ENCODE measurements at places on chromosomes 13 and 19. TPM values are rescaled to one million over a fixed set of nuclear protein-coding genes. Genes with fewer than 3 reads are reported as not detected.

The GJB2 gene
- 0.66 TPM for total RNA-seq

The EDDM13 gene
- total RNA-seq = not detected

The FPR2 gene
- total RNA-seq = 0.98 TPM

The NLRP4 gene
- total RNA-seq = not detected

The HSD11B1L gene
- total RNA-seq = 11.1 TPM

The ADGRE2 gene
- 9.8 TPM for total RNA-seq

The TFDP1 gene
- 31.8 TPM for total RNA-seq

The VSTM1 gene
- not detected for total RNA-seq

The ADAMTSL5 gene
- total RNA-seq = 1.3 TPM

The ADGRE3 gene
- total RNA-seq = 0.44 TPM

The ALG5 gene
- 37.0 TPM for total RNA-seq

The DKKL1 gene
- total RNA-seq = not detected

DNA sequence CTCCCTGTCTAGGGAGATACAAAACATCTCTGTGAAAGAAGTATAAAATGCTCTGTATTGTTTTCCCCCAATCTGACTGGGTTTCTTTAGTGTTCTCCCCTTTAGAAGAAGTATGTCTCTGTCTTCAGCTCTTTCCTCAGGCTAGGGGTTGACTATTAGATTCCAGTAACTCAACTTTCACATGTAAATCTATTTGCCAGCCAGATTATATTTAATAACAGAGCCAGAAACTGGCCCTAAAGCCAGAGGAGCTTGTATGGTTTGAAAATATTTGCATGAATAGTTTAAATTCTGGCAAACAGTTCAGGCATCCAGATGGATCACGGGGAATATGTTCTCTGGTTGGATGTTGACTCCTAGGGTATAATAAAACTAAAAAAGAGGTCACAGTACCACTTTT, 22.3 kb upstream of the CYSLTR2 start:
- DNase-seq = no peak

- DNase-seq = no peak
Observed at GRCh38 chr19:13834244-13835069, 39.2 kb downstream of the ZSWIM4 start.

DNA sequence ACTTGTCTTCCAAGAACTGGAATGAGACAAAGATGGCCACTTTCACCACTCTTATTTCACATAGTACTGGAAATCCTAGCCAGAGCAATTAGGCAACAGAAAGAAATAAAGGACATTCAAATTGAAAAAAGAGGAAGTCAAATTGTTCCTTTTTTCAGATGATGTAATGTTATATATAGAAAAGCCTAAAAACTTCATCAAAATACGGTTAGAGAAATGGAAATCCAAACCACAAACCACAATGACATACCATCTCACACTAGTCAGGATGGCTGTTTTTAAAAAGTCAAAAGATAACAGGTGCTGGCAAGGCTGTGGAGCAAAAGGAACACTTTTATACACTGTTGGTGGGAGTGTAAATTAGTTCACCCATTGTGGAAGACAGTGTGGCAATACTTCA, 113.3 kb upstream of the SPRY2 start:
- DNase-seq = no peak

GRCh38 chr13:33307843-33308242, 22.3 kb upstream of the STARD13 start:
- DNase-seq = no peak

DNA sequence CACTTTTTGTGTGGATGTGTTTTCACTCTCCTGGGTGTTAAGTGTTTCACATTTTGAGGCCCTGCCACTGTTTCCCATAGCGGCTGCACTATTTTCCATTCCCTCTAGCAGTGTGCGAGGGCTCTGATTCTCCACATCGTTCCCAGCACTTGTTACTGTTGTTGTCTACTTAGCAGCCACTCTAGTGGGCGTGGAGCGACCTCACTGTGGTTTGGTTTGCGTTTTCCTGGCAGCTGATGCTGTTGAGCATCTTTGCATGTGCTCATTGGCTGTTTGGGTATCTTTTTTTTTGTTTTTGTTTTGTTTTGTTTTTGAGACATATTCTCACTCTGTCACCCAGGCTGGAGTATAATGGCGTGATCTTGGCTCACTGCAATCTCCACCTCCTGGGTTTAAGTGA, 14.4 kb downstream of the NAXD start:
- DNase-seq = no peak

GRCh38 chr19:47697863-47698609, 15.2 kb upstream of the EHD2 start:
- peak; percentile 60 for DNase-seq

GRCh38 chr13:65499256-65499655, 1730.9 kb downstream of the PCDH9 start:
- DNase-seq = no peak

DNA sequence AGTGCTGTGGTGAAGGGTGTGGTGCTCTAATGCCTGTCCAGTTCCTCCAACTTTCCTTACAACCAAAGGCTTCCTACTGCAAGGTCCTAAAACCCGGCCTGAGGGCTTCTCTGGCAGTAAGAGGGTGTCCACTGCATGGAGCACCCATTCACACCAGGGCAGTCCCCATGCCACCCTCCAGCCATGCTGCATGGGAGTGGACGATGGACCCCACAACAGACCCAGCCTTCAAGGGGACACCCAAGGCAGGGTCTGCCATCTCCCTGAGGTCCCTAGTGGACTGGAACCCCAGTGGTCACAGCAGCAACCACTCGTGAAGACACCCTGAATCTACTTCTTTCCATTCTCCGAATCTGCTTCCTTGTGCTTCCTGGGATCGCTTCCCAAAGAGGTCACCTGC, 117.6 kb upstream of the SOX1 start:
- no peak for DNase-seq

- DNase-seq = no peak
Observed at GRCh38 chr13:60019119-60019993, 144.4 kb downstream of the DIAPH3 start.

GRCh38 chr13:28421676-28422410, 73.1 kb downstream of the FLT1 start:
- no peak for DNase-seq

- DNase-seq = peak; percentile 89
Observed at GRCh38 chr19:1402411-1403070, 1.2 kb upstream of the GAMT start.

DNA sequence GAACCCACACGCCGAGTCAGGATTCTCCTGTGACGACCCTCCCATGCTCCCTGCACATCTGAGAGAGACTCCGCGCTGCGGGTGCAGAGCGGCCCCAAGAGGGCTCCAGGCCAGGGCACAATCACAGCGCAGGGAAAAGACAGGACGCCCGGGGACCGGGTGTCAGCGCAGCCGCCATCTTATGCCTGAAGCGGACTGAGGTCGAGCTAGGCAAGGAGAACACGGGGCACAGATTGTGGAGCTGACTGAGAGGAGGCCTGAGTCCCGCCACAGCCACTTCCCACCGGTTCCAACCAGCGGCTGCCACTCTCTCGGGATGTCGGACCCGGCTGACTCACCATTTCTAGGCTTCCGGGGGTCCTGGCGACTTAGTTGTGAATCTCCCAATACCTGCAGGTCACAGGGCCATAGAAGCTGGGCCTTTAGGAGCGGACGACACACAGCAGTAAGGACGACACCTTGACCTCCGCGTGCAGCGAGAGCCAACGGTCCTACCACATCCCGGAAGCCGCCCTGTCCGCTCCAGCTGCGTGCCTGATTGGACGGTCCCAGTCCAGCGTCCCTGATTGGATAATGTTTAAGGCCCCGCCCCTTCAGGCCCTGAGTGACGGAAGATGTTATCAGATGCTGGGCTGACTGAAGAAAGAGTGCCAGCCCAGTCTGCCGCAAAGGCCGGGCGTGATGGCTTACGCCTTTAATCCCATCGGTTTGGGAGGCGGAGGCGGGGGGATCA, at the start of gene ZNF728:
TSS of gene ZNF728 (minus strand) at position 487 of the 733 bp plus-strand sequence. CDS start at position 341, 146 bp downstream.
- peak; percentile 54 for DNase-seq

DNA sequence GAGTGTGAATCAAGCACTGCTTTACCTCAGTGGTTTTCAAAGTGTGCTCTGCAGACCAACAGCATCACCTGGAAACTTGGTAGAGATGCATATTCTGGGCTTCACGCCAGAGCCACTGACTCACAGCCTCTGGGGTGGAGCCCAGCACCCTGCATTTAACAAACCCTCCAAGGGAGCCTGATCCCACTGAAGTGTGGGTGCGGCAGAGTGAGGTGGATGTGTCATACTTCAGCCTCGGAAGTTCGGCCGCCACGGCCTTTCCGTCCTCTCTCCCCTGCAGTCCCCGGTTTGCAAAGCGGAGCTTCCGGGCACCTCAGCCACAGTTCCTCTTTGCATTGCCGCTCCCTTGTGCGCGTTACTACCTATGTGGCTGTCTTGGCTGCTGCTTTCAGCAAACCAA, 33.3 kb upstream of the MICU2 start:
- no peak for DNase-seq

GRCh38 chr13:98854448-98854847, 102.0 kb upstream of the SLC15A1 start:
- DNase-seq = no peak

- DNase-seq = no peak
Observed at GRCh38 chr13:36715841-36716240, 42.0 kb downstream of the SERTM1 start.

- no peak for DNase-seq
Observed at GRCh38 chr13:93589788-93590187, 363.2 kb downstream of the GPC6 start.

DNA sequence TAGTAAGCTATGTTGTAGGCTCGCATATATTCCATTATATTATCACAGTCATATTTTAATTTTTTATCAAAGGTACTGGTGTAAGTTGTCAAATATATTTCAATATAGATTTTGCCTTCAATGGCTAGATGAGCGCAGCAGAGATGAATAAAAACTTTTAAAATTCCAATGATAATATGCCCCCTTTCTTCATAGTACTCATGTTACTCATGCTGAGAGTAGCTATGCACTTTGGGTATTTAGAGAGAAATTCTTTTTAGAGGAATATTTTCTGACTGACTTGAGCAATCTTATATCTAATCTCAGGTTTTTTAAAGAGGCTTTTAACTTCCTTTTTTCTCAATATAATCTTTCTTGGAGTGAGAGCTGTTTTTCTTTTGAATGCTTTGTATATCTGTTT, 11.4 kb downstream of the ZNF254 start:
- no peak for DNase-seq

DNA sequence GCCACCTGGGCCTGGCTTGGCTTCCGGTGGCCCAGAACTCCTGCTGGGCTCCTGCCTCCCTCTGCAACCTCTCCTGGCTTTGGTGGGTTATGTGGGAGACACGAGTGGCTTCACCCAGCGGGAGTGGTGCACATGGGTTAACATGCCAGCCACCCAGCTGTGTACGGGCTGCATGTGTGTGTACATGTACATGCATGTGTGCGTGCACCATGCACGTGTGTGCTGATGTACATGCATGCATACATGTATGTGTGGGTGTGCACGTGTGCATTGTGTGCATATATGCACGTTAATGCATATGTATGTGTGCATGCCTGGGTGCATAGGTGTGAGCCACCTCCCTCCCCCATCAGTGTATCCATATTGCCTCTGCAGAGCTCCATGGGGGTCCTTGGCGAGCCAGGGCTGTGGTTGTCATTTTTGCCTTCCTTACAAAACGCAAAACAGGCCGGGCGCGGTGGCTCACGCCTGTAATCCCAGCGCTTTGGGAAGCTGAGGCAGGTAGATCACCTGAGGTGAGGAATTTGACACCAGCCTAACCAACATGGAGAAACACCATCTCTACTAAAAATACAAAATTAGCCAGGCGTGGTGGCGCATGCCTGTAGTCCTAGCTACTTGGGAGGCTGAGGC, 12.5 kb downstream of the GNA11 start:
- DNase-seq = no peak

GRCh38 chr13:78409172-78409571, 194.2 kb downstream of the POU4F1 start:
- no peak for DNase-seq

- no peak for DNase-seq
Observed at GRCh38 chr19:17405250-17406045, at the start of gene BST2. Gene BST2 (minus strand): TSS chr19:17405630. CDS start chr19:17405575, 55 bp downstream.

GRCh38 chr13:41286370-41286769, 23.0 kb upstream of the MTRF1 start:
- no peak for DNase-seq

- DNase-seq = peak; percentile 91
Observed at GRCh38 chr19:11339254-11340098, at the start of gene RAB3D. Gene RAB3D (minus strand): TSS chr19:11339657. CDS start chr19:11337399, 2,258 bp downstream.

DNA sequence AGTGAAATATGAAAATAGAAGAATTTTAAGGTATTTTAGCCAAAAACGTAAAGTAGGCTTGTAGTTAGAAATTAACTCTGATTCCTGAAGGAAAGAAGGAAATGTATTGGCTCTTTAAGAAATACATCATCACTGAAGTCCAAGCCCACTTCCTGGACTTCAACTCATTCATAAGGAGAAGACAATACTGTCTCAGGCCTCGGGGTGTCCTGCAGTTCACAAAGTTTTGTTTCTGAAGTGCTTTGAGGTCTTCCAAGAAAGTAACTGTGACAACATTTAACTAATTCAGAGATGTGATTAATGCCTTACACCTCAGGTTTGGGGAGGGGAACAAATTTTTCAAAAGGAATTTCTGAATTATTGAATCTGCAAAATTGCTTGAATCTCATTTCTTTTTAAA, 65.8 kb upstream of the STARD13 start:
- DNase-seq = no peak

DNA sequence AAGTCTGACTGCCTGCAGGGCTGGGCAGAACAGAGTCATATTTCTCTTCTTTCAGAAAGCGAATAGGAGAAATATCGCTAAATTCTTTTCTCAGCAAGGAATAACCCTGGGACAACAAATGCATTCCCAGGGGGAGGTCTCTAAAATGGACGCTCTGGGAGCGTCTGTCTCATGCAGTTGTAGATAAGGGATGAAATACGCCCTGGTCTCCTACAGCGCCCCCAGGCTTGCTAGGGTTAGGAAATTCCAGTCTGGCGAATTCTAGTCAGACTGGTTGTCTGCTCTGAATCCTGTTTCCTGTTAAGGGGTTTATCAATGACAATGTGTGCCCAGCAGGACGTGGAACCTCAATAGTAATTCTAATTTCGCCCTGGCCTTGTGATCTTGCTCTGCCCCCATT, 1214.1 kb downstream of the DIAPH3 start:
- DNase-seq = no peak

- DNase-seq = no peak
Observed at GRCh38 chr13:107767119-107767518, 448.2 kb downstream of the LIG4 start.

DNA sequence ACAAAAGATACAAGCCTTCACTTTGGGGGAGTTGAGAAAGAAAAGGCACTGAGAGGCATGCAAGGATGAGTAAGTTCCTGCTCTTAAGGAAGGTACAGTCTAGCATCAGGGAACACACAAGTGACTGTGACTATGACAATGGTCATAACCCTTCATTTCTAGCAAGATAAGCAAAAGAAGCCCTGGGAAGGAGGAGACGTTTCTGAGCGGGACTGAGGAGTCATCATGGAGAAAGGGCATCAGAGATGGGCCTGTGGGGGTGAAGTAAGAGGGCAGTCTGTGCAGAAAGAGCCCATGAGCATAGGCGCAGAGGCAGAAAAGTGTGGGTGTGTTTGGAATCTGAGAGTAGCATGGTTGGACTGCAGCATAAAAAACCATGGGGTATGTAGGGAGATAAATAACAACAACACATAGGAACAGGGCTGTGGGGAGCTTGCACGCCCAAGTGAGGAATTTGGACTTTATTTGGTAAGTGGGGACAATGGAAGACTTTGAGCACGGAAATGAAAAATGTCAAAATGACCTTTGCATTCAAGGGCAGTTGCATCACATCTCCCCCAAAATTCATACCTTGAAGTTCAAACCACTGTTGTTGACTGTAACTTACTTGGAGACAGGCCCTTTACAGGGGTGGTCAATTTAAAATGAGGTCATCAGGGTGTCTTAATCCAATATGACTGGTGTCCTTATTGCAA, 86.7 kb downstream of the MBNL2 start:
- DNase-seq = no peak

All from breast epithelium (tissue), 4 donors.